GDM1 (cell line): ENCODE measurements at places on chromosomes 3 and 15.

- no peak for DNase-seq
These were observed 35.9 kb downstream of the TMOD3 start for GRCh38 chr15:51865317-51865716.

GRCh38 chr3:126105691-126106187 lies 21.8 kb upstream of the SLC41A3 start:
- DNase-seq = no peak

- DNase-seq = no peak
These were observed 16.7 kb downstream of the KAT2B start for GRCh38 chr3:20056725-20057611.

DNA sequence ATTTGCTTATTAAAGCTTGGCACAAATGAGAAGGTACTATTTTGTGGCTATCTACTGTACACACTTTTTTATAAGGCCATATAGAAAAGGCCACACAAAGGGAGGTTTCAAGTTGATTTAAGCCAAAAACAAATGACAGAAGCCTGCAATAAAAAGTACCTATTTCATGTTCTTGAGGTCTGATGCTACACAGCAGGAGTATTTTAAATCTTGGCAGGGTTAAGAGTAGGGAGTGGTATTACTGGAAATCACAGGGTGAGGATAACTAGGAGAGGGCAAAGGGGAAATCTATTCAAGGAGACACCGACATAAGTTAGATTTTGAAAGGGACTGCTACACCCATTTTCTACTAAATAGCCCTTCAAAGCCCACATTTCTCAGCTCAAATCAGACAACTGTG lies 146.2 kb downstream of the GREM1 start:
- no peak for DNase-seq

DNA sequence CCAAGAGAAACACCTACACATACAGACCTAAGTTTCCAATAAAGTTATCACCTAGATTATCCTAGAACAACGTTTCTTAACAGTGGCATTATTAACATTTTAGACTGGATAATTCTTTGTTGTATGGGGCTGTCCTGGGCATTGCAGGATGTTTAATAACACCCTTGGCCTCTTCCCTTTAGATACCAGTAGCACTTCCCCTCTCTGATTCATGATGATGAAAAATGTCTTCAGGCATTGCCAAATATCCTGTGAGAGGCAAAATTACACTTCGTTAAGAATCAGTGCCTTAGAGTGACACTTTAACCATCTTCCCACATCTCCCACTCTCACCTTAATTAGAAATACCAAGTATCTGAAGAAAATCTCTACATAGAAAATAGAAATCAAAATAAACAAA lies 352.6 kb downstream of the CGGBP1 start:
- no peak for DNase-seq

- DNase-seq = no peak
These were observed 5.0 kb downstream of the PTH1R start for GRCh38 chr3:46882377-46883053.

- DNase-seq = no peak
These were observed 23.4 kb downstream of the PLSCR4 start for GRCh38 chr3:146227486-146227885.

- no peak for DNase-seq
These were observed 767.7 kb upstream of the ALCAM start for GRCh38 chr3:104598848-104599511.

GRCh38 chr15:95541301-95541700 lies 789.2 kb upstream of the NR2F2 start:
- no peak for DNase-seq

GRCh38 chr3:11162401-11163345 lies 8.4 kb downstream of the HRH1 start:
- no peak for DNase-seq

GRCh38 chr3:50205413-50206276 lies 574 bp downstream of the SLC38A3 start:
- no peak for DNase-seq

GRCh38 chr15:72315706-72316370 lies 4.1 kb downstream of the CELF6 start:
- no peak for DNase-seq

DNA sequence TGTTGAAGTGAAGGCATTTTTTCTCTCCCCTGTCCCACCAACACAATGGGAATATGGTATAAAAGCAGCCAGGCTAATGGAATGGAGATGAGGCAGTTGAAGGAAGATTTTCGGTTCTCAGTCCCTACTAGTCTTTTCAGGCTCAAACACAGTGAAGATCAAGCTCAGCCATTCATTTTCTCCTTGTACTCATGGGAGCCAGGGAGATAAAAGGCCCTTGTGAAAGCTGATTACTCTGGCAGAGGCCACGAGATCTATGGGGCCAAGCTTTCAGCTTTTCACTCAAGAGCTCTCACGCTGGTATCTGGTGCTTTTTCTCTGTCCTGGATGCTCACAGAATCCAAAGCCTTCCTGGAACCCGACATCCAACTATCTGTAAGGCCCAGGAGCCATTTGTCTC lies 14.5 kb upstream of the FAN1 start:
- DNase-seq = no peak

DNA sequence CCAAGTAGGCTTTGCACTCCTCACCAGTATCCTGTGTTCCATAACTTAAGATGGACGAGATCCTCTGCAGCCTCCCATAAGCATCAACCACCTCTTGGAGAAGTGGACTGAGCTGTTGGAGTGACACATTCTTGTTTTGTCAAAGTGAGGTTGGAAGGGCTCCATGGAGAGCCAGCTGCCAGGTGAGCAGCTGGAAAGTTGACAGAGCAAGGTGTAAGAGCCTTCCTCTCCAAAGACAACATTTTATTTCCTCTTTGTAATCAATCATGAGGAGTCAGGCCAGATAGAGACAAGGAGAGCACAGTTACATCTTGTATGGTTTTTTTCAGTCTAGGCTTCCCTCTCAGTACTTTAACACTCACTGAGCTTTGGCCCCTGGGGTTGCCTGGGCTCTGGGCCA lies 5.1 kb downstream of the ABI3BP start:
- no peak for DNase-seq

- no peak for DNase-seq
These were observed 25.0 kb downstream of the DNAH1 start for GRCh38 chr3:52341123-52341522.

- DNase-seq = no peak
These were observed 14.2 kb downstream of the DENND4A start for GRCh38 chr15:65777843-65778242.

DNA sequence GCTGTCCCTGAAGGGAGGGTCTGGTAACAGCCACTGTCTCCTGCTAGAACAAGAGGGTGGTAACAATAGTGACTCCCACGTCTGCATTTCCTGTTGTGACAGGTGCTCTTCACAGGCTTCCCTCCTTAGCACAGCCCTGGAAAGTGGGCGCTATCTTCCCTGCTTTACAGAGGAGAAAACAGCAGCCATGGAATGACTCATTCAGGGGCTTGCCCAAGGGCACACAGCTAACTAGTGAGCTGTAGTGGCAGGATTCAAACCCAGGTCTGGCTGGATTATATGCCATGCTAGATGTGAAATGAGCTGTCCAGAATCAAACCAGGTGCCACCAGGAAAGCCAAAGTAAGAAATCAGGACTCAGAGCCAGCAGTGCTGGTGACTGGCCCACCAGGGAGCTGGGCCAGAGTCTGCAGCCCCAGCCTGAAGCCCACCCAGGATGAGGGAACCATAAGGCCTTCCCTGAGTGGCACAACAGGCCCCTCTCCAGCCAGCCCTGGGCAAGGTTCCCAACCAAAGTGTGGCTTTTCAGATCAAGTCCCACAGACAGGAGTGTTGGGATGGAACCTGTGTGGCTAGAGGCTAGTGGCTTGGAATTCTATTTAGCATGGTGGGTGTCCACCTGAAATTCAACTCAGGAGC lies 102.4 kb downstream of the ETFA start:
- DNase-seq = no peak

- DNase-seq = no peak
These were observed 236.5 kb downstream of the SQOR start for GRCh38 chr15:45871121-45871855.

DNA sequence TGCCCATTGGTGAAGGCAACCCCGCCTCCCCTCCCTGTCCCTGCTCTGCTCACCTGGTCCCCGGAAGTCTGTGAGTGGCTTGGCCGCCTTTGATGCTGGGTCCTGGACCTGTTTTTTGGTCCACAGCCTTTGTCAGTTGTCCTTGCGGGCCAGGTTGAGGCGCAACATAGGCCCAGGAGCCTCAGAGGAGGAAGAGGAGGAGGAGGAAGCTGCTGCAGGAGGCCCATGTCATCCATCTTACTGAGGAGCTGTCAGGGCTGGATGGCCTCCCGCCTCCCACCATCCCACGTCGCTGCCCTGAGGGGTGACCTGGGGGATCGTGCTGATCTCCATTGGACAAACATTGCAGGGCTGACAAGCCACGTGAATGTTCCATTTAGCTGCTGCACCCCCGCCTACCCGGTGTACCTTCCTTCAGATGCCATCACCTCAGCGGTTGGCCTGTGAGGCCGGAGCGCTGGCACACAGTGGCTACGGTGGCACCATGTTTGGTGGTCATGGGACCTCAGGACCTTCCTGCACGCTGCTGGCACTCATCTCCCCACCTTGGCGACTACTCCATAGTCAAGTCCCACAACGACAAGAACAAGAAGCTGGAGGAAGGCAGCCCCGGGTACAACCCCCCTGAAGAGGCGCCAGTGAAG lies 106.3 kb downstream of the SMAD6 start:
- no peak for DNase-seq
